A549 treated with CpdA at 1 μM for 4 hours (cell line): ENCODE measurements at places on chromosomes 4 and X. TPM values are rescaled to one million over a fixed set of nuclear protein-coding genes. Genes with fewer than 3 reads are reported as not detected.

Gene SHROOM2
- 0.24 to 0.44 TPM (median 0.30 TPM) in 5 replicates for total RNA-seq

Gene WNK3
- total RNA-seq = 0.01 TPM in 4 of 5 replicates, not detected in the other

Gene GPRIN3
- 3.0 to 5.7 TPM (median 5.5 TPM) in 5 replicates for total RNA-seq

Gene MAP9
- 5.0 to 6.6 TPM (median 6.3 TPM) in 5 replicates for total RNA-seq

Gene ASB11
- 0.03 TPM in 1 of 5 replicates, not detected in the others for total RNA-seq

Gene FBXO8
- 9.7 to 11.7 TPM (median 9.9 TPM) in 5 replicates for total RNA-seq

Gene CDX4
- total RNA-seq = not detected in 5 replicates

Gene RPL39
- total RNA-seq = 3,557 to 4,920 TPM (median 3,675 TPM) in 5 replicates

Gene IBSP
- total RNA-seq = not detected in 5 replicates

Gene ART3
- total RNA-seq = not detected in 5 replicates

Gene BST1
- total RNA-seq = 15.8 to 20.7 TPM (median 18.2 TPM) in 5 replicates

Gene FAM241A
- total RNA-seq = 0.74 to 1.1 TPM (median 0.95 TPM) in 5 replicates

Gene TCEAL3
- 13.5 to 20.6 TPM (median 19.0 TPM) in 5 replicates for total RNA-seq

Gene S100P
- 17.7 to 70.6 TPM (median 57.8 TPM) in 5 replicates for total RNA-seq

Gene XAGE2
- total RNA-seq = not detected in 5 replicates

Gene UGT2B11
- total RNA-seq = 0.03 to 0.06 TPM in 2 of 5 replicates, not detected in the others

Gene FRG2
- total RNA-seq = 0.02 to 0.08 TPM in 2 of 5 replicates, not detected in the others

Gene ABCD1
- 2.0 to 4.1 TPM (median 3.8 TPM) in 5 replicates for total RNA-seq

Gene PIM2
- total RNA-seq = 10.7 to 12.1 TPM (median 11.5 TPM) in 5 replicates

Gene IL2
- not detected in 5 replicates for total RNA-seq

Gene HSFX1
- total RNA-seq = 0.26 to 0.50 TPM (median 0.43 TPM) in 5 replicates

Gene LANCL3
- total RNA-seq = not detected in 5 replicates

Gene PF4V1
- total RNA-seq = not detected in 5 replicates

Gene NAP1L3
- total RNA-seq = 0.21 to 0.43 TPM (median 0.26 TPM) in 5 replicates

Gene LUZP4
- total RNA-seq = not detected in 5 replicates

Gene CT47B1
- total RNA-seq = not detected in 5 replicates

Gene MAGEA3
- total RNA-seq = 2.9 to 4.3 TPM (median 3.1 TPM) in 5 replicates

Gene CRMP1
- total RNA-seq = 1.8 to 2.6 TPM (median 2.1 TPM) in 5 replicates

Gene GLOD5
- not detected in 5 replicates for total RNA-seq

Gene XAGE1A
- total RNA-seq = 9.8 to 33.2 TPM (median 25.3 TPM) in 4 of 5 replicates, not detected in the other

Gene HAUS7
- total RNA-seq = 51.9 to 60.6 TPM (median 57.3 TPM) in 5 replicates

Gene CT45A3
- total RNA-seq = 0.24 to 0.32 TPM in 2 of 5 replicates, not detected in the others

Gene S100G
- not detected in 5 replicates for total RNA-seq

Gene FRMD7
- total RNA-seq = not detected in 5 replicates

Gene DGKQ
- 5.2 to 9.2 TPM (median 6.7 TPM) in 5 replicates for total RNA-seq

Gene STATH
- total RNA-seq = not detected in 5 replicates

Gene PROM1
- 0.03 to 0.18 TPM (median 0.07 TPM) in 4 of 5 replicates, not detected in the other for total RNA-seq

Gene ZMAT1
- total RNA-seq = 0.04 to 0.08 TPM (median 0.07 TPM) in 4 of 5 replicates, not detected in the other

Gene RAPGEF2
- total RNA-seq = 8.3 to 17.3 TPM (median 13.4 TPM) in 5 replicates
